Activated CD4-positive, alpha-beta T cell treated with anti-CD3 and anti-CD28 coated beads, Interleukin-2, amount 50 U/mL, for 16 hours (primary cell): ENCODE measurements at places on chromosomes 3 and 15.
A peak's percentile ranks its signal among the peaks of the same experiment; 100 is the strongest.

DNA sequence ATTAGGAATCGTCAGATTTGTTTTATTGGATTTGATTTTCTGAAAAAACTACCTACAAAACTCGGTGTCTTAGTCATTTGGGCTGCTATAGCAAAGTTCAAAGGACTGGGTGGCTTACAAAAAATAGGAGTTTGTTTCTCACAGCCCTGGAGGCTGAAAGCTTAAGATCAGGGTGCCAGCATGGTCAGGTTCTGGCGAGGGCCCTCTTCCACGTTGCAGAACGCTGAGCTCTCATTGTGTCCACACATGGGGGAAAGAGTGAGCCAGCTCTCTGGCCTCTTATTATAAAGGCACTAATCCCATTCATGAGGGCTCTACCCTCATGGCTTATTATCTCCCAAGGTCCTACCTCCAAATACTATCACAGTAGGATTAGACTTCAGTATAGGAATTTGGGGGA lies 40.6 kb upstream of the MRPS22 start:
- no peak for DNase-seq

- DNase-seq, result peak; percentile 85
These were observed 258.5 kb downstream of the PDCD6IP start for GRCh38 chr3:34056951-34057390.

DNA sequence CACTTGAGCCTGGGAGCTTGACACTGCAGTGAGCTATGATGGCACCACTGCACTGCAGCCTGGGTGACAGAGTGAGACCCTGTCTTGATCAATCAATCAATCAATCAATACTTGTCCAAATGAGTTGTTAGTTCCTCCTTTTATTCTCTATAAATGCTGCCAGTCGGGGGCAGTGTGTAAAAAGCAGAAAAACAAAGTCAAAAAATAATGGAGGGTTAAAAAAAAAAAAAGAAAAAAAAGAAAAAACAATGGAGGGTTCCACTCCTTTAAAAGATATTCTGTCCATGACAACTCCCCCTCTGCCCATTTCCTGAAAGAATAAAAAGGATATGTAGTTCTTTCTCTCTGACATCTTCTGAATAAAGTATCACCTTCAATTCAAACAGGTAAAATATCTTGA lies 1068.6 kb downstream of the FHIT start:
- no peak for DNase-seq

DNA sequence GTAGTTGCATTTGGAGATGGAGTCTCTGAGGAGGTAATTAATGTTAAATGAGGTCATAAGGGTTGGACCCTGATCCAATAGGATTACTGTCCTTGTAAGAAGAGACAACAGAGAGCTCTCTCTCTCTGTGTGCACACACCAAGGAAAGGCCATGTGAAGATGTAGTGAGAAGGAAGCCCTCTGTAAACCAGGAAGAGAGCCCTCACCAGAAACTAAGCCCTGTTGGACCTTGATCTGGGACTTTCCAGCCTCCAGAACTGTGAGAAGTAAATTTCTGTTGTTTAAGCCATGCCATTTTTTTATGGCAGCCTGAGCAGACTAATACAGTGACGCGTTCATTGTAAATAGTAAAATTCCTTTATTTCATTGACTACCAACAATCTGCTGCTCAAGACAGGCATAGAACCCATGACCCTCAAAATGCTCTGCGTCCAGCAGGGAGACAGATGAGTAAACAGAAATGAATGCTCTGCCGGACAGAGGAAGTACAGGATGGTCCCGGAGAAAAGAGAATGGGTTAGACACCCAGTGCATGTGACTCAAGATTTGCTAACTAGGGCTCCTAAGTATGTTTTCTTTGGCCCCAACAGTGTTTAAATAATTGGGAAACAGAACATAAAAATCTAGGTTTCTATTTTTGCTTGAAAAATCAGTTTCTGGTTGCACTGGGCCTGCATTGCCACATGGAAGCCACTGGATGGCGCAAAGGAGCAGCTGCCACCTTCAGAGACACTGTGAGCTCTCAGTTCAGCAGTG lies 37.9 kb upstream of the TNFAIP8L3 start:
- peak; percentile 8 for DNase-seq

DNA sequence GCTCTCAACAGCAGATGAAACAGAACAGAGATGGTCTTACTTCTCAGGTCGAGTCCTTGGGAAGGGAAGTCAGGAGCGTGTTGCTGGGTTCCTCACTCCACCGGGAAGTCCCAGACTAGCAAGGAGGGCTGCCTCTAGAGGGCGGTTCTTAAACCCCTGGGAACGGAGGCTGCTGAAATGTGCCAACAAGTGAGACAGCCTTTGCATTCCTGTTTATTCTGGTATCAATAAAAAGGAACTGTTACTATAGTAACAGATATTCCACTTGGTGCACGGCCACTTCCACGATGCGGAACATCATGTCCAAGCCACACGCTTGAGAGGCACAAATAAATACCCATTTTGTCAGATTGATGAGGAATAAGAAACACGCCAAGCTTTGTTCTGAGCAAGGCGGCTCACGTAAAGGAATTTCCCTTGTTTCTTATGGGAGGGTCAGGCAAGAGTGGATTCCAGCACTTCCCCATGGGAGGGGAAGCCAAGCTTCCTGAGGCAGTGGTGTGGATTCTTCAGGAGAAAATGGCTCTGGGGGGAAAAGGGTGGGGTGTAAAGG lies at the start of gene FAM107A:
Gene FAM107A, minus strand, starts transcription at position 123 of the 553 bp plus-strand sequence. CDS start 7,531 bp downstream, outside the sequence.
- DNase-seq, result no peak

GRCh38 chr3:171658841-171659240 lies 151.4 kb downstream of the PLD1 start:
- DNase-seq, result no peak

- DNase-seq, result no peak
These were observed 42.1 kb downstream of the GOLGA6A start for GRCh38 chr15:74040109-74040850.

DNA sequence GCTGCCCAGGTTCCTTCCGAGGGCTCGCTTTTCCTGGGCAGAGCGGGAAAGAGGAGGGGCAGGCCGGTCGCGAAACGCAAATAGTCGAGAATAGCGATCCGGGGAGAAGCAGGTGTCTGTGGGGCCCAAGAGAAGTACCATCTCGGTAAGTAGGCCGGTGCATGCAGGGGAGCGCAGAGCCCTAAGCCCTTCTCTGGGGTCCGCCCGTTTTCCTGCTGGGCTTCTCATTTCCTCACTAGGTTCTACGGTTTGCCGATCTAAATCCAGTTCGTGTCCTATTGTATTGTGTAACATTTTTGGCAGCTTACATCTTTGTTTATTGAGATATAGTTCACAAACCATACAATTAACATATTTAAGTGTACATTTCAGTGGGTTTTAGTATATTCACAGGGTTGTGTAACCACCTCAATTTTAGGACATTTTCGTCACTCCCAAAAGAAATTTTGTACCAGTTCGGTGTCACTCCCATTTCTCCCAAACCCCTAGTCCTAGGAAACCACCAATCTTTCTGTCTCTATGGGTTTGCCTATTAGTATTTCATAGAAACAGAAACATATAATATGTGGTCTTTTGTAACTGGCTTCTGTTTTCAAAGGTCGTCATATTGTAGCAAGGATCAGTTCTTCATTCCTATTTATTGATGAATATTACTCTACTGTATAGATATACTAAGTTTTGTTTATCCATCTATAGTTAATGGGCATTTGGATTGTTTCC lies 6.8 kb upstream of the TRIM69 start:
- DNase-seq, result peak; percentile 46

- no peak for DNase-seq
These were observed 93.3 kb upstream of the CCDC54 start for GRCh38 chr3:107283948-107284347.

DNA sequence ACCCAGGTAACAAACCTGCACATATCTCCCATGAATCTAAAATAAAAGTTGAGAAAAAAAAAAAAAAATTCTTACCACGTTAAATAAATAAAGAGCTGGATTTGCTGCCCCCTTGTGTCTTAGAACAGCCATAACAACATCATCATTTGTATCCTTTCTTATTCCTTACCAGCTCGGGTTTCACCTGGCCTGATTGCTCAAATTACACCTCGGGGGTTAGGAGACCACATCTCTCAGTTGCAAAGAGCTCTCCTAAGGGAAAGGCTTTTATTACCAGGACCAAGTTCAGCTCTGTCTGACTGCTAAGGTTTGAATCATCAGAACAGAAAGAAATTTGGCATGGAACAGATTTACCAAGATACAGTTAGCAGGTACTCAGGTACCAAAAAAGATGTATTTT lies 25.8 kb upstream of the RPL39L start:
- peak; percentile 60 for DNase-seq

GRCh38 chr3:13140596-13140995 lies 67.4 kb upstream of the IQSEC1 start:
- DNase-seq, result no peak

DNA sequence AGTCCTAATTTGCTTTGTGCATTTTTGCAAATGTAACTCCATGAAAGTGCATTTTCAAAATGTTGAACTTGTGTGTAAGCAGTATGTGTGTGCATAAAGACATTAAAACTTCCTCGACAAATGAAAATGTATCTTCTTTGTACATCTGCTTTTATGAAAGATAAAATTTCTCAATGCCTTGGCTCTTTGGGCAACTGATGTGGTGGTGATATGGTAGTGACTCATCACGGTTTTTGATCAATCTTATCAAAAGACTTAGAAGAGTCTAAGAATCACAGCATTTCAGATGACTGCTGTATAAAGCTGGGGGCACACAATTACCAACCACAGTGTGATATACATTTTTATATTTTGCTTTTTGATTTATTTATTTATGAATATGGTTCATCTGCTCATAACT lies 5.4 kb upstream of the MASP1 start:
- no peak for DNase-seq

DNA sequence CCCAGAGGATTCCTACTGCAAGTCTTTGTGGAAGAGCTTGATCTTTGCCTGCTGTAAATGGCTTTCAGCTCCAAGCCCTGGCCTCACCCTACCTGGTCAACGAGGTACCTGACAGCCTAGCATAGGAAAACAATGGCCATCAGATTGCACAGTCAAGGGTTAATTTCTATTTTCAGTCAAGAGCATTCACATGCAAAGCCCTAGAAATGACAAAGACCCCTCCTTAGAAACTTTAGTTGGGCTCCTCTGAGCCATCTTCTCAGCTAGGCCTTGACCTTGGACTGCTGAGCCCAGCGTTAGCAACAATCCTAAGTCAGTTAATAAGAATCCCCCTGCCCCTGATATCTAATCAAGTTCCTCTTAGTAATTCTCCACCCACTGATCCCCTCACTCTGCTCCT lies 18.5 kb downstream of the MESD start:
- no peak for DNase-seq

GRCh38 chr3:30954426-30954825 lies 60.0 kb upstream of the GADL1 start:
- no peak for DNase-seq

- no peak for DNase-seq
These were observed 33.6 kb upstream of the LRRC3B start for GRCh38 chr3:26588931-26589330.

- DNase-seq, result no peak
These were observed 17.7 kb downstream of the MYNN start for GRCh38 chr3:169790687-169791429.

DNA sequence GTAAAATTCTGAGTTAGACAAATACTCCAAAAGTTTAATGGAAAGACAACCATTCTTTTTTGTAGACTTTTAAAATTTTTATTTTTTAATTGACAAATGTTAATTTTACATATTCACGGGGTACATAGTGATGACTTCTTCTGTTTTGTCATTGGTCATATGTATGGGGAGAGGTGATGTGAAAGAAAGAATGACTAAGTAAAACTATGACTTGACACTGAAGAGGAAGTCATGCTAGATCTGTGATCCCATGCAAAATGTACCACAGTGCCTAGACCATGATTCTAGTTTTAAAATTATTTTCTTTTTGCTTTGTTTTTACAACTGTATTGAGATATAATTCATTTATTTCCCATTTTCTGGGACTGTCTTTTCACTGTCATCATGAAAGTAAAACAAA lies 281.6 kb downstream of the MBNL1 start:
- DNase-seq, result no peak

DNA sequence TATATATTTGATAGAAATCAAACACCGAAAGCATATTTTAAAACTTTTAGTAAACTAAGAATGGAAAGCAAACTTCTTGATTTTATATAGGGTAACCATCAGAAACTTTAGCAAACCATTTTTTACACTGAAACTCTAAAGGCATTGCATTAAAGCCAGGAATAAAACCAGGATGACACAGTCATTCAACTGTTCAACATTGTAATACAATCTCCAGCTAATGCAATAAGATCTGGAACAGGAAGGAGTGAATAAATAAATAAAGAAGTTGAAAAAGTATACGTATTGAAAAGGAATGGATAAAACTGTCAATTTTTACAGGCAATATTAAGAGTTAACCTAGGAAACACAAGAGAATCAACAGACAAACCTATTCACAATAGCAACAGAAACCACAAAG lies 181.9 kb upstream of the TTC14 start:
- no peak for DNase-seq

DNA sequence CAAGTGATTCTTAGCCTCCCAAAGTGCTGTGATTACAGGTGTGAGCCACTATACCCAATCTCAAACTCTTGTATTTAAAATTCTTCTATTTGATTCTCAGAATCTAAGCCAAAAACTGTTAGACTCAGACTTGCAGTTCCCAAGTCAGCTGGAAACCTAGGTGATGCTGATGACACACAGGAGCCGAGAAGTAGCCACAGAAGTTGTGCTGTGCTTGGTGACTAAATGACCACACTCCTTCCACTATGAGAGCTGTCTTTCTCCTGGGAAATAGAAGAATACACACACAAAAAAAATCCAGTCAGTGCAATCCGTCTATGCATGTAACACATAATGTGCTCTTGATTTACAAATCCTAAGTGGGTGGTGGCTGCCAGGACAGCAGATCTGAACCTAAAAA lies 33.9 kb downstream of the ILDR1 start:
- DNase-seq, result peak; percentile 68

- no peak for DNase-seq
These were observed 206.7 kb downstream of the THRB start for GRCh38 chr3:24287755-24288450.

DNA sequence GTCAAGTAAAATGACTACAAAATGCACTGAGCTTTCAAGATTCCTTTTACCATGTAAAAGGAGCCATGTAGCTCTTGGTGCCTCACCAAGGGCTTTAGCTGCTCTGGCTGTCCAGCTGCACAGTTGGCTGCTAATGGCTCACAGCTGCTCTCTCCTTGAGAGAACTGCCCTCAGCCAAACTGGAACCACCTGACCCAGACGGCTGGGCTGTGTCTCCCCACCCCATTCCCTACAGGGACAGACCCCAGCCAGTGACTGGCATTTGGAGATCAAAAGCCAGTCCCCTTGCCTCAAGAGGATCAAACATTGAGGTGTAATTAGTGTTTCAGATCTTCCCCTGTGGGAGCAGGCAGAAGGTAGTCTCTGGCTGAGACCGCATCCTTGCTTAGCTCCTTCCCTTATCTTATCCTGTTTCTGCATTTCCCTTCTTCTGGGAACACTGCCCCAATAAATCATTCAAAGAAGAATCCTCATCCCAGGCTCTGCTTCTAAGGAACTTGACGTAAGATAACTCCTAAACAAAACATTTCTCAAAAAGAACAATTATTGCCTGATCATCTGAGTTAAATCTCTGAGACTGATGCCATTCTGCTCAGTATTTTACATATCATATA lies 28.6 kb upstream of the UBE2E2 start:
- no peak for DNase-seq
